ENCODE measurements at places on chromosomes 3 and 15. TPM values are rescaled to one million over a fixed set of nuclear protein-coding genes. Genes with fewer than 3 reads are reported as not detected.

CASR gene
- under 0.01 TPM for total RNA-seq

ATP8B4 gene
- 5.9 TPM for total RNA-seq

TICRR gene
- not detected for total RNA-seq

CA12 gene
- total RNA-seq = 0.49 TPM

UBXN7 gene
- total RNA-seq = 14.7 TPM

ARF4 gene
- 88.9 TPM for total RNA-seq

STRIT1 gene
- not detected for total RNA-seq

DNA sequence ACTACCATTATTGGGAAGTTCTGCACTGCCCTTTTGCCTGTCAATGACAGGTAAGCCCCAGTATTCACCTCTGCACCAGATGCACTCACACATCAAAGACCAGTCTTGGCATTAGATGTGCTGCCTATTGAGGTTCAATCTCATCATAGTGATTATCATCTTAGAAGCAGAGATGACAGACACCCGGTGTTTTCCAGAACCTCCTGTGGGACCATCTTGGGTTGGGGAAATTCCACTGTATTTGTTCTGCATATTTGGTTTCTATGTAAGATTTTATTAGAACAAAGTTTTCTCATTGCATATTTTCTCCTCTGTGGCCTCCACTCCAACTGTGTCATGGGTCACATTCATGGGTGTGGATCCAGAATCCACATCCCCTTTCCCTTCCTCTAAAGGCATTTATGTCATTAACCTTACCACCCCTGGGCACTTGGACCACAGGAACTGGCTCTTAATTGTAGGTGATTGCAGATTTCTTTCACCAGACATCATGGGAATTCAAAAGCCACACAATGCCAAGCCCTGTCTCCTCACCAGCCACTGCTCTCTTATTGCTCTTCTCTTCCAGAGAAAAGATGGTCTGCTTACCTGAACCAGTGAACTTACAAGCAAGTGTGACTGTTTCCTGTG lies 31.2 kb downstream of the PLA1A start:
- no peak for DNase-seq

GRCh38 chr3:51962854-51963530 lies 4.3 kb downstream of the PCBP4 start:
- no peak for DNase-seq

DNA sequence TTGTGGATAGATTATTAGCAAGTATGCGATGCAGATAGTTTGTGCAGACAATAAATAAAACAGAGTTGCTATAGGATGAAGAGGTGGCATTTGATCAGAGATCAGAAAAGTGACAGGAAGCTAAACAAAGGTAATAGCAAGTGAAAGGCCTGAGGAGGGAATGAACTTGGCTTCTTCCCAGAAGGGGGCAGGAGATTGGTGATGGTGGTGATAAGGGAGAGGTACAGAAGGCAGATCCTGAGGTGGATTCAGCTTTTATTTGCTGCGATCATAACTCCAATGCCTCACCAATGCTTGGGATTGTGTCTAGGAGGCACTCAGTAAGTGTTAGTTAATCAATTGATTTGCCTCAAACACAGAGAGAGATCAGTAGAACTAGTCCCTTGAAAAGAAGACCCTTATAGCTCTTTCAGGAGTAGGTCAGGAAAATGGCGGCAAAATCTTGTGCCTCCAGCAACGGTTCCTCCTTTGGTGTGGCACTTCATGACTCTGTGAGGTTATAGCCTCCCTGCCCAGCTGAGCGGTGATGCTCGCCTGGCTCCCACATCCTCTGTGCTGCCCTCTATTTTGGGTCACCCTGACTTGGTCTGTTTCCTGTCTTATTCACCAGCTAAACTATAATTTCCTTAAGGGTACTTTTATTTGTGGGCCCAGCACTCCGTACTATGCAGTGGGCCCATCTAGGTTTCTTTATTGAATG lies 37.5 kb downstream of the TGFBR2 start:
- no peak for DNase-seq

- DNase-seq = no peak
These were observed 4.1 kb downstream of the GAP43 start for GRCh38 chr3:115627180-115628074.

DNA sequence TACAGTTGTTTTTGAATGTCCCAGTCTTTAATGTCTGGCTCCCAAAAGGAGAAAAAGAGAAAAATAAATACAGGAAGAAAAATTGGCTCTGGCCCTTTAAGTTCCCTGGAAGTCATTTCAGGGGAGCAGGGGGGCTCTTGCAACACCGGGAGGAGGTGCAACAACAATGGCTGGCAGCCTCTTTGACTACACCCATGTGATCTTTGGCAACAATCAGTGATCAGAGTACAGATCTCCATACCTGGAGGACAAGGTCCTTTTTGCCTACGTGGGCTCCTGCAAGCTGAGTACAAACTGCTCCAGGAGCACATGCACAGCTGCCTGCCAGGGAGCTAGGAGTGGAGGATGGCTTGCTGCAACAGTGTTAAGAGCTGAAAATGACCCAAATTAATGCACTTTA lies 63.9 kb downstream of the GLCE start:
- no peak for DNase-seq

DNA sequence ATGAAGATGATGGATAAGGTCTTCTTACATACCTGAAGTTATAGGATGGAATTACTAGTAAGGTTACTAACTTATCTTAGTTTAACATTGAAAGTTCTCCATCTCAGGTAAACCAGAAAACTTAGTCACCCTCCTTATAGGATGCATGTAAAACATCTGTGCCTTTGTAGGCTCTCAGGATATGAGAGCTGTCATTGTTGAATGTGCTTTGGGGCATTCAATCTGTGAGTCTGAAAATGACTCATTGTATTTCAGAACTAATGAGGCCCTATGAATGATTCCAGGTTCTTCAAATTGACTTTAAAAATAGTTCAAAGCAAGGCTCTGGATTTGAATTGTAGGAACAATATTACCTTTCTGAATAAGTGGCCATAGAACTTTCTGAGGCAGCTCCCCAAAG lies 237.7 kb upstream of the AZI2 start:
- no peak for DNase-seq

GRCh38 chr3:44870375-44871061 lies 3.9 kb upstream of the TGM4 start:
- no peak for DNase-seq

GRCh38 chr15:41474436-41474835 lies 19.2 kb upstream of the ITPKA start:
- no peak for DNase-seq

DNA sequence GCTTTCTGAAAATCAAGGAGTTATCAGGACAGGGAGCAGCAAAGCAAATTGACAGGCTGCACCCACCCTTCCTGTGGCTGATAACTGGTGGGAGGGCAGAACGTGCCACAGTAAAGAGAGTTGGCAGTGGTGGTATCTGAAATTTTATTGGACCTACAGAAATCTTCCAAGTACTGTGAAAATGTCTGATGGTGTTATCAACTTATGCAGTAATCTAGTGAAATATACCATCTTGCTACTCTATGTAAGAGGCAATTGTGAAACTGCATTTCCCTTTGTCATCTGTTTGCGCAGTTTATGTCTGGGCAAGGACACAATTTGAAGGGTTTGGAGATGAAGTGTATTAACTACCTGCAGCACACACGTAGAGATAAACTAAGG lies 1.5 kb downstream of the PLCL2 start:
- no peak for DNase-seq

GRCh38 chr3:108136561-108137459 lies 46.0 kb upstream of the CD47 start:
- no peak for DNase-seq

DNA sequence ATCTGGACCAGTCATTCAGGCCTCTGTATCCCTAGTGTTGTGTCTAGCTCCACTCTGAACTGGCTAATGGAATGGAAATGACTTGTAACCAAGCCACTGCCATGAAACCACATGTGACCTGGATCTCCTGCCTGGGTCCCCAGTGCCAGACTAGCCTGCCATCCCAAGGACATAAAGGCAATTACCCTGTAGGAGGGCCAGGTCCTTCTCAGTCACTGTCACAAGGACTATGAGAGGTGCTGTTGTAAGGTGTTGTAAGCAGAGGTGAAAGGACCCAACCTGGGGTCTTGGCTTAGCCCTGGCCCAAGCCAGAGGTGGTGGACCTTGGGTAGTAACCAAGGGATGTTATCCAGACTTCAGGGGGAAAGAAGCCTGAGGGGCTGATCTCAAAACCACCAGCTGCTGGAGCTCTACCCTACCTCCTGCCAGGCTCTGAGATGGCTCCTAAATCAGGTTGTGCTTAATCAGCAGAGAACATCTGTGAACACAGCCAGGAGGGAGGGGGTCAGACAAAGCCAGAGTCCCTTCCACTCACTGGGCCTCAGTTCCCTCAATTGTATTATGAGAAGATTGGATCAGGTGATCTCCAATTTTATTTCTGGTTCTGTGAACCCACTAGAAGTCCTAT lies 15.7 kb upstream of the KLHL24 start:
- no peak for DNase-seq

- DNase-seq = no peak
These were observed 185.6 kb downstream of the FAM43A start for GRCh38 chr3:194871143-194871863.

GRCh38 chr3:119235151-119235550 lies 5.5 kb downstream of the B4GALT4 start:
- no peak for DNase-seq

- DNase-seq = no peak
These were observed 112.0 kb upstream of the TJP1 start for GRCh38 chr15:29934251-29934650.

- DNase-seq = peak; percentile 88
These were observed 79.1 kb upstream of the MEF2A start for GRCh38 chr15:99486371-99487336.

- no peak for DNase-seq
These were observed 52.7 kb downstream of the CLDN18 start for GRCh38 chr3:138062626-138063025.

GRCh38 chr3:110383356-110383755 lies 688.3 kb upstream of the NECTIN3 start:
- DNase-seq = no peak

- peak; percentile 89 for DNase-seq
These were observed 670 bp upstream of the ISLR start for GRCh38 chr15:74172701-74173379.

- no peak for DNase-seq
These were observed 161.4 kb upstream of the RARB start for GRCh38 chr3:25266677-25267076.

- peak; percentile 80 for DNase-seq
These were observed 41.0 kb upstream of the LIMD1 start for GRCh38 chr3:45553469-45553974.

DNA sequence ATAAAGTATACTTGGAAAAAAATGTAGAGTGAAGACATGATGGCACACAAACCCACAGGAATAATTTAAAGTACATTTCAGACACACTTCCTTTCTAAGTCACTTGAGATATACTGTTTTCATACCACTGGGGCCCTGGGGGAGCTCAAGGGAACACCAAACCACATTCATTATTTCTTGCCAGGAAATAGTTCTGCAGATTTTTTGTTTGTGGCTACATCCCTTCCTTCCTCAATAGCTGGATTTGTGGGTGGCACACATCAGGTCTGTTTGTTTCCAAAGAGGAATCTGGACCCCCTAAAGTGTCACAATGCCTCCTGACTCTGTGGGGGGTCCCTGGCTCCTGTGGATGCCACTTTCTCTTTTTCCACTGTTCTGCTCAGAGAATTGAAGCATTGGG lies 153.5 kb upstream of the COL8A1 start:
- DNase-seq = no peak

- DNase-seq = no peak
These were observed 34.0 kb downstream of the MINDY2 start for GRCh38 chr15:58805095-58805494.

DNA sequence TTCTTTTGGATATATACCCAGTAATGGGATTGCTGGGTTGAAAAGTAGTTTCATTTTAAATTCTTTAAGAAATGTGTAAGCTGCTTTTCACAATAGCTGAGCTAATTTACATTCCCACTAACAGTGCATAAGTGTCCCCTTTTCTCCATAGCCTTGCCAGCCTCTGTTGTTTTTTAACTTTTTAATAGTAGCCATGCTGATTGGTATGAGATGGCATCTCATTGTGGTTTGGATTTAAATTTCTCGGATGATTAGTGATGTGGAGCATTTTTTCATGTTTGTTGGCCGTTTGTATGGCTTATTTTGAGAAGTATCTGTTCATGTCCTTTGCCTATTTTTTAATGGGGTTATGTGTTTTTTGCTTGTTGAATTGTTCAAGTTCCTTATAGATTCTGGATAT lies 444.3 kb upstream of the ATP11B start:
- DNase-seq = no peak

GRCh38 chr15:80744826-80745225 lies 34.3 kb upstream of the CEMIP start:
- no peak for DNase-seq

DNA sequence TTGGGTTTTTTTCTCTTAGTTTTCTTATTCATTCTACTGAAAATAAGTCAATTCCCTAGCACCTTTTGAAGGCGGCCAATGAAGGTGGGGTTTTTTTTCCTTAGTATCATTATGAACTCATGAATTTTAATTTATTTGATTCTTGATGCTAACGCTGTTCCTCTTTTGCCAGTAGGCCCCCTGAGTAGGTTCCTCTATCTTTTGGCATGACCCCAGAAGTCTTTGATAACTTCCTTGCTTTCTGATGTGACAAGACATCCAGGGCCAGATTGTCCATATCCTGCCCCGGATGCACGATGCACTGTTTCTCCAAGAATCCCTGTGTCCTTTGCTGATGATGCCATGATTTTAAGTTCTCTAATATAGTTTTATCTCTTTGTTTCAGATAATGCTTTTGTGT lies 20.6 kb downstream of the LRRK1 start:
- no peak for DNase-seq

GRCh38 chr3:98688363-98688762 lies 74.8 kb upstream of the ST3GAL6 start:
- no peak for DNase-seq

- DNase-seq = no peak
These were observed 28.6 kb downstream of the TFDP2 start for GRCh38 chr3:142120707-142121106.

DNA sequence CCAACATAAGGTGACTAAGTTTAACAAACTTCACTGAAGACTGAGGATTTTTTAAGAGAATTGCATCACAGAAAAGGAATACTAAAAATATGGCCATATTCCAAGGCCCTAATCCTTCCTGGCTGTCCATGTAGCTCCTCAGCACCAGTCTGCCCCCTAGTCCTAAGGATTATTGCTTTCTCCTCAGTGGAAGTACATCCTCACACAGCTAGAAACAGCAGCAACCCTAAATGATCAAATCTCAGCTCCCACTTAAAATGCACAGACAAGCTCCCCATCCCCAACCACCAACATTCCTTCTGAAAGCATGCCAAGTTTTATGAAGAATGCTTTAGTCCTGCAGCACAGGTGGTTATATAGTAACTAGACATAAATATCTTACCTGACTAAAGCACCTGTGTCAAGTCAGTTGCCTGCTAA lies 14.7 kb downstream of the ST3GAL6 start:
- DNase-seq = no peak

GRCh38 chr3:116849261-116849688 lies 139.7 kb downstream of the TUSC7 start:
- DNase-seq = no peak
